ENCODE measurements at places on chromosomes 12 and 14.

DNA sequence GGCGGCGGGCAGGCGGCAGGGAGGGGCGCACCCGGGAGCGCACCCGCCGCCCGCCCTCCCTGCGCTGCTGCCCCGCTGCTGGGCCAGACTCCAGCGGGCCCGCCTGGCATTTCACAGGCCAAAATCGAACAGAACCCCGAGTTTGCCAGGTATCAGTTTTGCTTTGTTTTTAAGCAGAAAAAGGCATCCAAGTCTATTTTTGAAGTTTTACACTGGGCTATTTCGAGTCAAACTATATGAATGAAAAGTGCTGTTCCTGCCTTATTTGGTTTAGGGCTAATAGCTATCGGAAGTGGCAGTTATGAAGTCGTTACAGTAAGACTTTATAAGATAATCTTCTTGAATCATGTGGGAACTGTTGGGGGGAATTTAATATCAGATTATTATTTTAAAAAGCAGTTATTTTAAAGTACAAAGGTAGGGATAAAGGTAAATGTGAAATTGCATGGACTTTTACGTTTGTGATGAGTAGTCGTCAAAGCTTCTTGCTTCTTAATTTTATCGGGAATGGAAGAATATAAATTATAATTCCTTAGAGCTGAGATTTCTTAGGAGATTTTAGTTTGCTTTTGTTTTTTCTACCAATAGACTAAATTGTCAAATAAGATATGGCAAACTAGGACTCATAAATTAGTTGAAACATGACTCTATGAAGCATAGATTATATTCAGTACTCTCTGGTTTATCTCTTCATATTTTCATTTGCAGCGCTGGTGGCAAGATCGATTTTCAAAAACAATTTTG is 1.1 kb downstream of the MSRB3 start:
- DNase-seq, result no peak

DNA sequence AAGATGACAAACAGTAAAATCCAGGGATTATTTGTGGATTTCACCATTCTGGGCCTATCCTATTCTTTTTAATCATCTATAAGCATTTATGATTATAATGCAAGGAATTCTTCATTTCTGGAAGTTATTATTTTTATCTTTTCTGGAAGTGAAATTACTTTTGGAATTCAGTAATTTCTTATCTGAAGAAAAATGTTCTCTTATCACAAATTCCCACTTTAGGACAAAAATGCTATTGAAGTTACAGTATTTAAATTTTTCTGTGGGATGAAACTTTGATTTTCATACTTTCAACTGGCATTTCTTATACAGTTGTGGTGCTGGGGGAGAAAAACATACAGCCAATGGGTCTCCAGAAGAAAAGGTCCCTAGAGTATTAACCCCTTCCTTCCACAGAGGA is 96.0 kb downstream of the CAND1 start:
- no peak for DNase-seq

- DNase-seq, result no peak
Observed at GRCh38 chr12:4471256-4471655, 25.6 kb upstream of the FGF6 start.

DNA sequence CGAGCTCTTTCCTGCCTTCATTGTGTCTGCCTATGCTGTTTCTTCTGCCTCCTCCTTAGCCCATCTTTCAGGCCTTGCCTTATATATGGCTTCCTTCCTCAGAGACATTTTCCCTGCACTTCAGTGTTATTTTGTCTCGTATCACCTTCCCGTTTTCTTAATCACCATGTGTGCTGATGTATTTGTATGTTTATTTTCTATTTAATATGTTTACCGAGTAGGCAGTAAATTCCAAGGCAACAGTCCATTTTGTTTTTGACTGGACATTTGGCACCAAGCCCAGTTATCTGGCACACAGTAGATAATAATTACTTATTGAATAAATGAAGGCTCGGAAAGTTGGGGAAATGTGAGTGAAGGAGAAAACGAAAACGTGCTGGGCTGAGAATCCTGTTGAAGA is 4.6 kb upstream of the POU6F1 start:
- DNase-seq, result no peak

- no peak for DNase-seq
Observed at GRCh38 chr14:70666361-70666686, 24.6 kb downstream of the TTC9 start.

- no peak for DNase-seq
Observed at GRCh38 chr14:105602799-105603793, 76.7 kb downstream of the TMEM121 start.

DNA sequence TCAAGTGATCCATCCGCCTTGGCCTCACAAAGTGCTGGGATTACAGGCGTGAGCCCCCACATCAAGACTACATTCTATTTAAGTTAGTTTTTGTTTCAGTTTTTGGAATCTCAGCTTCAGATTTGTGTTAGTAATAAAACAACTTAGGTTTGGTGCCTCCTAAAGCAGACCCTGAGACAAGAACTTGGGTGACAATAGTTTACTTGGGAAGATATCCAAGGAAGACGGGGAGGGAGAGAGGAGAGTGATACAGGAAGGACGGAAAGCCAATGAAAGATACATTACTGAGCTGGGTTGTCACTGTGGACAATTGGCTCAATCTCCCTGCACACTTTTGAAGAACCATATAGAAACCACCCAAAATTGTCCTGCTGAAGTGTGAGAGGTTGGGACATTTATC is 22.6 kb upstream of the PTGR2 start:
- DNase-seq, result no peak

GRCh38 chr12:44088647-44089046 is 252.8 kb downstream of the TMEM117 start:
- DNase-seq, result no peak

GRCh38 chr14:103064978-103065377 is 7.6 kb upstream of the CDC42BPB start:
- DNase-seq, result no peak

- DNase-seq, result no peak
Observed at GRCh38 chr12:103913100-103913499, 17.1 kb upstream of the HSP90B1 start.

- DNase-seq, result no peak
Observed at GRCh38 chr12:121799842-121800693, 3.7 kb upstream of the SETD1B start.

DNA sequence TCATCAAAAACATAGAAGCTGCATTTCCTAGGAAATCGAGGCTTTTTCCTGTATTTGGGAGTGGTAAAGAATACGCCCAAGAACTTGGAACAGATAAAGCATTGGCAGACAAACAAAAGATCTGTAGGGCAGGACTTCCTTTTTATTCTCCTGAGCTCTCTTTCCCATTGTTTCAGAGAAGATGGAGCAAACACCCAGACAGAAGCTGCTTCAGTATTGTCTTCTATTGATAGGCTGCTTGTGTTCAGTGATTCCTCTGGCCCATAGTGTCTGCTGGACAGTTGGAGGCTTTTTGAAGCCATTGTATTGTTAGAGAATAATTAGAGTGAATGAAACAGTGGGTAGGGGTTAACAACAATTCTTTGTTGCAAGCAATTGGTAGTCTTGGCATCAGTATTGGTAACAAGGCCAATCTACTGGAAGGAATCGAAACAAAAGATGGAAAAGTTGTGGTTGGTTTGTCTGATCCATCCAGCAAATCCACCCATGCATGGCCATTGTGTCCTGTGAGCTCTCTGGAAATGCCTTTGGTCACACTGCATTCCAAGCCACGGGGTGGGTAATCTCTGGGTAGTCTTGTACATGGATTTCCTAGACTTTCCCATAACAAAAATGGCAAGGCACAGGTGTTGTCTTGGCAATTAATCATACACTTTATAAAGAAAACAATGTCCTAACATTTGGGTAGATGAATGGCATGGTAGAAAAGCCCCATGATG is 424.8 kb downstream of the RAD51B start:
- DNase-seq, result no peak
